ENCODE measurements at places on chromosomes 3 and 15.

DNA sequence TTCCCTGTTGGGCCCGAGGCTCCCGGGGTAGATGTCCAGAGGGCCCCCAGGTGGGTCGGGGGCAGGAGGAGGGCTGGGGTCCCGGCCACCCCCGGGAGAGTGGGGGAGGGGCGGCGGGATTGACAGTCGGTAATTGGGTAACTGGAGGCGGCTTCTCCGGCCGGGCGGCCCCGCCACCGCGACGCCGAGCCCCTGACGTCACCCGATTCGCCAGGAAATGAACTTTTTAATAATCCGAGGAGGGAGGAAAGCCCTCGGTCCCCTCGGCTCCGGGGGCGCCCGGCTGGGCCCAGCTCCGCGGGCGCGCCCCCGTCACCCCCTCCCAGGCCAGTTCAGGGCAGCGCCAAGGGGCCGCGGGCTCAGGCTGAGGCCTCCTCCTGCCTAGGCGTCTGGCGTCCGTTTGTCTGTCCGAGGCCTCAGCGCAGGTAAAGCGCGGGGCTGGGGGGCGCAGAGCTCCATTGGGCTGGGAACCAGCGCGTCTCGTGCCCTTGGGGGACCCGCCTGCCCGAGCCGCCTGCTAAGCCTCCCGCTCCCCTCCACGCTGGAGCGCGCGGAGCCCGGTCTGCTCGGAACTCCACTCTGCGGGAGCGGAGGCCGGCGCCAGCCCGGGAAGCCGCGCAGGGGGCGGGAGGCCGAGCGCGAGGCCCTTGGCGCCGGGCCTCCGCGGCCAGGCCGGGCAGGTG is 3.9 kb downstream of the GATA2 start:
- no peak for DNase-seq

GRCh38 chr15:66886241-66886675 is 179.1 kb upstream of the SMAD3 start:
- no peak for DNase-seq

DNA sequence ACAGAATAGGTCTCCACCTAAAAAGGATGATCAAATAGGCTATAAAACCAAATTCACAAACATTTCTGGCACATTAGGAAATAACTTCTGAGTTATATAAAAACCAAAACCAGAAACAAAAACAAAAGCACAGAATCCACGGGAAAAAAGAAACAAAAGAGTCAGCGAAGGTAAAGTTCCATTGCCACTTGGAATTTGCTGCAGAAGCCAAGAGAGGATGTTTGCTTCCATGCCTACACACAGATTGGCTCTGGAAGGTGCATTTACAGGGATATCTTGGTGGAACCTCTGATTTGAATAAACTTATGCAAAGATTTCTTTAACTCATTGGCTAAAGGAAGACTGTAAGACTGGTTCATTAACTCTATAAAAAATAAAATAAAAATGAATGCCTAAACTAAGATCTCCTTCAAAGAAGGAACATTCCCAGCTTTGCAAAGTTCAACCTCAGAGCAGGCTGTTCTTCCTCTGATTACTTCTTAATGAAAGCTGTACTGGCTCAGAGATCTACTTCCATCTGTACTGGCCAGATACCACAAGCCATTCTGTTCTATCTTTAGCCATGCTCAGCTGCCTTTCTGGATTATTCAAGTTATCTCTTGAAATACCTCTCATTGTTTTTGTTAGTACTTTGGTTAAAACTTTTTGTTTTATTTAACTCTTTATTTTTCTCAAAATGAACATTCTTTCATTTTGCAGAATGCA is 537.5 kb upstream of the CCDC54 start:
- no peak for DNase-seq

GRCh38 chr3:29353807-29354206 is 72.9 kb downstream of the RBMS3 start:
- DNase-seq = no peak

DNA sequence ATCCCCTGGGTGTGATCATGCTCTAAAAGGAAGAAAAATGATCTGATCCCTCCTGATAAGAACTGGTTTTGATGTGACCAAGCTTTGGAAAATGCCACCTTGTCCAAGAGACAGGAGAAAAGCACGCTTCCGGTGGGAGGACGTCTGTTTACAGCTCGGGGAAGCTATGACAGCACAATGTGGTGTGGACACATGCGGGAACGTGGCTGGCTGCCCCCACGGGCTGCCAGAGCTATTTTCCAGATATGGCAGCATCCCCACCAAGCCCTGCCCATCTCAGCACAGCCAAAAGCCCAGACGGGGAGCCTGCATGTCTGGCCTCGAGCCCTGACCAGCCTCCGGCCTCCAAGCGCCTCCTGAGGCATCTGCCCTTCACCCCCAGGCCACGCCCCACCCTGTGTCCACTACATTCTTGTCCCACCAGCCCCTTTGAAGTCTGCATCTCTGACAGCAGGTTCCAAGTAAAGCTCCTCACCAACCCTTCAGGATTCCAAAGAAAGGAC is 63.2 kb upstream of the HRH1 start:
- no peak for DNase-seq

DNA sequence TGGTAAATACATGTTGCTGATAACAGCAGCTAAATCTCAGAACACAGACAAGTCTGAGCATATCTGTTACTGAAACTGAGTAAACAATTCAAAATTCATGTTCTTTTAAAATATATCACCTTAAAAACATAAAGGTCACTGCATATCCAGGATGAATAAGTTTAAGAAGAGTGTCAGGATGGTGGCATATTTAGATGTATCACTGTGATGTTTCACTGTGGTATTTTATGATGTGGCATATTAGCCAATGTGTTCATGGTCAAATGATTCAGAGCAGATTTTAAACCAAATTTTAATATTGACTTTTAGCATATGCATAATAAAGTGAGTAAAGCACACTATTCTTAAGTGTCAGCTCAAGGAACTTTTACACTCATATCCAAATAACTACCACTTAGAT is 346.4 kb upstream of the DPPA4 start:
- no peak for DNase-seq

DNA sequence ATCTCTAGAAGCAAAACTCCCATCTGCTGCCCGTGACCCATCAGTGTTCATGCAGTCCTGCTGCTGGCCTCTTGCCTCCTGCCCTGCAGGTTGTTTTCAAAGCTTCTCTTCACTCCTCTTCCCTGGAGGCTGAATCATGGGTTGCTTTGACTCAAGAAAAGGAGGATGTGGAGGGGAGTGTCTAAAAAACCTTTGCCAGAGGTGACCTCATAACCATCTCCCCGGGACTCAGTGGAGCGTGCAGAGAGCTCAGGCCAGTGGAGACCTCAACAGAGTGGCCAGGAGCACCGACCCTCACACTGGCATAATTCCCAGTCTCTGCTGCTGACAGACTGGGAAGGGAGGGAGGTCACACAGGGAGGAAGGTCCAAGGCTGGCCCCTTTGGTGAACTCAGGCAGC is 60.9 kb upstream of the ITGA11 start:
- DNase-seq = no peak

GRCh38 chr3:155252021-155252420 is 41.5 kb downstream of the STRIT1 start:
- no peak for DNase-seq

DNA sequence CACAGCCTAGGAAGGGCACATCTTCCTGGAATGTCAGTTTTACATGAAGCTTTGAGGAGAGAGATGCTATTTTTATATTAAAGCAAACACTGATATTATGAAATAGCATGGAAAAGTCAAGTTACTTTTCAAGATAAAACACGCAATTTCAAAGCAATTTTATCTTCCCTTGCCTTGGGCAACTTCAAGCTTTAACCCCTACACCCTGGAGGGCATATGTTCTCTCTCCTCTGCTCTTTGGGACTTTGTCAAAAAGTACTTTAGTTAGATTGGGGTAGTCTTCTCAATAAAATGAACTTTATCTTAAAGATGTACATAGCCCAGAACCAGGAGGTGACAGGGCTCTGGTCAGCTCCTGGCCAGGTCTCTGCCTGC is 86.9 kb upstream of the PLXNA1 start:
- DNase-seq = no peak

DNA sequence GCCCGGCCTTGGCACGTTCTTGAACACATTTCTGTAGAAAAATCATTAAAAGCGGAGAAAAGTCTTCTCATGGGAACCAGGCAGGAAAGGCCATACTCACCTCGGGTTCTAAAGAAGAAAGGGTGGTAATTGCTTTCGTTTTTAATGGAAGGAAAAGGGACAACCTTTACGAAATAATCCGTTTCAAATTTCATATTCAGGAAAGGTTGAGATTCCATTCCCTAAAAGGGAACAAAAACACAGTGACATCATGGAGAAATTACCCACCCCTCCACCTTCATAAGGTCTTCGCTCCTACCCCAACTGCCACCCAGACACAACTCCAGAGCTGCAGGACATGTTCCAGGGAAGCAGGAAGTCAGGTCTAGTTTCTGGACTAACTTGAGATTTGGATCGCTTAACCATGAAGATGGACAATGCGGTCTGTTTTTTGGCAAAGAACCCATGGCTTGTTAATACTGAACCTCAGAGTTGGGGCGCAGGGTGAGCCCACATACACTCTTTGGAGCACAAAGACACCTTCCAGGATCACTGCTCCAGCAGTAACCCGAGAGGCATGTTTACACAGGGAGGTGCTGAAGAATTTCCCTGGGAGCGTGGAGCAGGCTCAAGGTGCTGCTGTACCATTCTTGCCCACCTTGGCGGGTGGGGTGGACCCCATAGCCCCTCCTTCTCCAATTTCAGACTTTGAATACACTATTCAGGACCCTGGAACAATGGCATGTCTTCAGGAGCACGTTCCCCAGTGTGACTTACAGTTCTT is 49.2 kb downstream of the SPATA12 start:
- no peak for DNase-seq

- DNase-seq = no peak
Observed at GRCh38 chr3:153099131-153099530, 62.9 kb upstream of the RAP2B start.

GRCh38 chr3:190528706-190529105 is 14.8 kb downstream of the IL1RAP start:
- no peak for DNase-seq

- no peak for DNase-seq
Observed at GRCh38 chr15:100005715-100006114, 272.5 kb upstream of the LYSMD4 start.

DNA sequence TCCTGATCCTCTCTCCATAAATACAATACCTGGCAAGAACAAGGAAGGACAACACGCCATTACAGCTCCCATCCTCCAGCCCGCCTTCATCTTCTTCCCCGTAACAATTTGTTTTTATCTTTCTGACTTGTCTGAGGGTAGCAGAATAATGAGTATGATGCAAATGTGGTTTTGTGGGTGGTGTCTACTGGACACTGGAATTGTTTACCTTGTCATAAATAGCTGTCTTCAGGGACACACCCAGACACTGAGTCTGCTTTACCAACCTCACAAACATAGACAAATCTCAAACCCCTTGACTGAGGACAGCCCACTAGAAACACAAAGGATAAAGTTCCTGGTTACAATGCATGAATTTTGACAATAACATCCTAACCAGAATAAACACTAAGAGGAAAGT is 13.4 kb downstream of the WDR72 start:
- DNase-seq = no peak

DNA sequence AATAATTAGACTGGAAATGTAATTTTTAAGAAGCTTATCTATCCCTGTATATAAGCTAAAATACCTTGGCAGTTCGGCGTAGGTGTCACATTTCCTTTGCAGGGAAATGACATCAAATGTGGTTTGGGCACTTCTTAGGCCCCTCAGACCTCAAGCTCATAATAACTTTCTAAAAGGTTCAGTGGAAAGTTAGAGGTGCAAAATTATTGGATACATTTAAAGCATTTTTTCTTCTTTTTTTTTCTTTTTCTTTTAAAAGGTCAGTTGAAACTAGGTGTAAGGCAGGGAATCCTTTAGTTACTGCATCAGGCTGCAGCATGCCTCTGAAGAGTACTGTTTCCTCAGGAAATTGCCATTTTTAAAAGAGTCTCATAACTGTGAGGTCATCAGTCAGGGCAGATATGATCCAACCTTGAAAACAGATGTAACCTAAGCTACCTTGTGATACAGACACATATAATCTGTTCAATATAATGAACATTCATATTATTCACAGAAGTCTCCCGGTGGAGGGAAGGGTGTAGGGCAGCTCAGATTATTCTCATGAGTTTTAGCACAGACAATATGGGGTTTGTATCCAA is 4.8 kb downstream of the SACM1L start:
- DNase-seq = no peak

- DNase-seq = no peak
Observed at GRCh38 chr3:120393243-120393642, 44.1 kb upstream of the LRRC58 start.

DNA sequence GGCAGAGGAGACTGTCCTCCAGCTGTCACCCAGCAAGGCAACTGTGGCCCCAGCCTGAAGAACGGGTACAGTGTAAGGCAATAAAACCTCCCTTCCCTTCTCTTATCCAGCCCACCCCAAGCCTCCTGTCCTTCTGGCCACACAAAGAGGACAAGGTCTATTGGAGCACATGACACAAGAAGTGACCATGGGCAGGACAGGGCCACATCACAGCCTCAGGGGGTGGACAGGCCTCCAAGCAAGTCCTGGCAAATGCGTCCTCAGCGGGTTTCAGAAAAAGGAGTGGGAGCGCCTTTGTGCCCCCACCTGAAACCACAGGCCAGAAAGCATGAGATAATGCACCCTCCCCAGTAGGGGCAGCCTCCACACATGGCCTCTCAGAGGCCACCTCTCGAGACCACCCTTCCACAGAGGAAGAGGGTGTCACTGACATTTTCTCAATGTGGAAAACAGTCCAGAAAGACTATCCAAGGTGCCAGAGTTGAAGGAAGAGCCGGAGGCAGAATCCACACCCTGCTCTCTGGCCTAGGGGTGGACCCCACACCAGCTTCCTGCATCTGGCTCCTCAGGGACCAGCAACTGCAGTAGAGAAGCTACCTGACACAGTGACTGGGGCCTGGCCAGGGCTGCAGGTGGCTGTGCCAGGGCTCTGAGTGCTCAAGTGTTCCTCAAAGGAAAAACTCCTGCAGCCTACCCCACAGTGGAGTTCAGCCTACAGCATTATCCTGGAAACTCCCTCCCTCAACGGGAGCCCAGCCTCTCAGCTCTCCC is 43.9 kb downstream of the CCDC12 start:
- no peak for DNase-seq

GRCh38 chr15:70031261-70031660 is 66.5 kb downstream of the TLE3 start:
- no peak for DNase-seq

DNA sequence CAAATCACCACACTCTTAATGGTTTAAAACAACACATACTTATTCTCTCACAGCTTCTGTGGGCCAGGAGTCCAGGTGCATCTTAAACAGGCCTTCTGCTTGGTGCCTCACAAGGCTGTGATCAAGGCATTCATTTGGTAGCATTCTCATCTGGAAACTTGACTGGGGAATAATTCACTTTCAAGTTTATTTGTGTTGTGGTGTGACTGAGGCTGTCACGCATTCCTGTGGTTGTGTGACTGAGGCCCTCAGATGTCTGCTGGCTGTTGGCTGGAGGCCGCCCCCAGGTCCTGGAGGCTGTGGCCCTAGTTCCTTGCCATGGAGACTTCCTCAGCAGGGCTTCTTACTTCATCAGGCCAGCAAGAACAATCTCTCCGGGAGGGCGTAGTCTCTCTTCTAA is 16.9 kb upstream of the FAM3D start:
- no peak for DNase-seq

DNA sequence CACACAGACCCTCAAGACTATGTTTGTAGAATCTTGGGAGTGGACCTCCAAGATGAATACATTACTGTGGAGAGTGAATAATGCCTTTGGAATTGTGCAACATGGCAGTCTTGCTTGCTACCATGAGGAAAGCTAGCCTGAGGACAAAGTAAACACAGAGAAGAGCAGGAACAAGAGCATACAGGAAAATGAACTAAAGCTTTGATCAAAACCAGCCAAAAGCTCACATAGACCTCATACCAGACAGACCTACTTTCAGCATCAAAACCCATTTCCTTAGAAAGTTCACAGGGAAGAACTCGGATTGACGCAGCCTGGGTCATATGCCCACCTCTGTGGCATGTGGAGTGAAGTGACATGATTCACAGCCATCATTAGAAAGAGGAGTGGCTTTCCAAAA is 3.3 kb upstream of the RAB8B start:
- no peak for DNase-seq
